ENCODE measurements at places on chromosomes 16 and 17. TPM values are rescaled to one million over a fixed set of nuclear protein-coding genes. Genes with fewer than 3 reads are reported as not detected.

HERPUD1 gene
- 34.0 TPM for total RNA-seq

- peaks cover 71% of the 10 kb centered on the region for H3K4me1 ChIP-seq
- no peak overlapping the region for H3K4me3 ChIP-seq
- no peak for DNase-seq
Observed at GRCh38 chr16:72926177-72927070, 121.5 kb downstream of the ZFHX3 start.

C16orf86 gene
- 1.7 TPM for total RNA-seq

GRCh38 chr17:75476271-75476671, 19.8 kb downstream of the TMEM94 start:
- H3K4me1 ChIP-seq, result peaks cover 67% of the 10 kb centered on the region
- peak; percentile 20 for DNase-seq
- H3K4me3 ChIP-seq, result peak overlapping the region; percentile 25
- H3K27ac ChIP-seq, result peak overlapping the region; percentile 97
- peaks cover 4% of the 10 kb centered on the region for H3K36me3 ChIP-seq

DNA sequence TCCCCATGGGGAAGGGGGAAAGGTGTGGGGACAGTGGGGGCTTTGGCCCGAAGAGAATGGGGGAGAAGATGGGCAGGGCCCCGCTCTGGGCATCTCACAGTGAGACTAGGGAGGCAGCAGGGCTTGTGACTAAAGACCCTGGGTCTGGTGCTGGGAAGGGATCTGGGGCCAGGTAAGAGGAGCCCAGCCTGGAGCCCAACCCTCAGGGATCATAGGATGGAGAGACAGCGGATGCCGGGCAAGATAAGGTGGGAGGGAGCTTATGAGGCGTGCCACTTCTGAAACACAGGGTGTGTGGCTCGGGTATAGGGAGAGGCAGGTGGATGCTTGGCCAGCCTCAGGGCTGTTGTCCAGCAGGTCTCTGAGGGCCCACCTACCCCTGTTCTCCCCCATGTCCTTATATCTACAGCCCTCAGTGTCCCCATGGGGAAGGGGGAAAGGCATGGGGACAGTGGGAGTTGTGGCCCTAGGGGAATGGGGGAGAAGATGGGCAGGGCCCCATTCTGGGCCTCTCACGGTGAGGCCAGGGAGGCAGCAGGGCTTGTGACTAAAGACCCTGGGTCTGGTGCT, 15.4 kb downstream of the USP6 start:
- no peak for DNase-seq
- no peak overlapping the region for H3K27ac ChIP-seq
- H3K4me3 ChIP-seq, result no peak overlapping the region
- no peaks in the 10 kb centered on the region for H3K27me3 ChIP-seq
- H3K4me1 ChIP-seq, result no peaks in the 10 kb centered on the region
- no peaks in the 10 kb centered on the region for H3K36me3 ChIP-seq
